ENCODE measurements at places on chromosomes 6 and 20.

DNA sequence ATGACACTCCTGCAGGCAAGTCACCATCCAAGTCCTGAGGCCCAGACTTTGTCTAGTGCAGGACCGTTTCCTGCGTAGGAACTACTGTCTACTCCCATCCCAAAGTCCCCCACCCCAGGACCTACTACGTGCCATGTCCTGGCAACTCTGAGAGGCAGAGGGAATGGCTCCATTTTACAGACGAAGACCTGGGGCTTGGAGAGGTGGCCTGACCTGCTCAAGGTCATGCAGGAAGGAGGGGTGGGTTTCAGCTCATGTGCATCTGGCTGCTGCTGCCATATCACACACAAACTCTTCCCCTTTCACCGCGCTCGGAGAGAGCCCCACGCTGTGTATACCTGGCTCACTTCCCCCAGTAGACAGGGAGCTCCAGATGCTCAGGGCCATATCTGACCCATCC, 1.2 kb upstream of the NOL4L start:
- no peak for DNase-seq

DNA sequence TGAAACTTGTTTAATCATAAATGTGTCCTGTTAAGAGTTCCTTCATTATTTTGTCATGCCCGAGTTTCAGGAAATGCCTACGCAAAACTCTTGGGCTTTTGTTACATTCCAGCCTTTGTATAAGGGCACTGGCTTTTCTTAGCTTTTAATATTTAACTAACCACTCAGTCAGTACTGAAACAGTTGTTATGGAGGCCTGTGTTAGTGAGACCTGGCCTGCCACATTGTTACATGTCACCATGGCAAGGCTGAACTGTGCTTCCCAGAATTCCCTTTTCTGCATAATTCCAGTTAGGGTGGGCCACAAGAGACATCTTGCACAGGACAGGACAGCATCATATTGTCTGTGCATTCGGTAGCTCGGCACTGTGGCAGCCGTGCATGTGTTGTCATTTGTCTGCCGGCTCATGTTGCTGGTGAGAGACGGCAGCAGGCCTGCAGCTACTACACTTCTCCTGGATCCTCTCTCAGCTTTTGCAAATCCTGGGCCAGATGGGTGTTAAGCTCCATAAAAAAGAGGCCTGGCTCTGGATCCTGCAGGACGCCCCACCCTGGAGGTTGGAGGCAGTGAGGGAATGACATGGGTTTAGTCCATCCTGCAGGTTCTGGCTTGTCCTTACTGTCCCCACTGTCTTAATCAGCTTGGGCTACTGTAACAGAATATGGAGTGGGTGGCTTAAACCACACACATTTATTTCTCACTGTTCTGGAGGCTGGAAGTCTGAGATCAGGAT, 128.8 kb upstream of the DTNBP1 start:
- DNase-seq, result no peak

GRCh38 chr20:13348311-13349234, 127.5 kb downstream of the ISM1 start:
- DNase-seq, result no peak

DNA sequence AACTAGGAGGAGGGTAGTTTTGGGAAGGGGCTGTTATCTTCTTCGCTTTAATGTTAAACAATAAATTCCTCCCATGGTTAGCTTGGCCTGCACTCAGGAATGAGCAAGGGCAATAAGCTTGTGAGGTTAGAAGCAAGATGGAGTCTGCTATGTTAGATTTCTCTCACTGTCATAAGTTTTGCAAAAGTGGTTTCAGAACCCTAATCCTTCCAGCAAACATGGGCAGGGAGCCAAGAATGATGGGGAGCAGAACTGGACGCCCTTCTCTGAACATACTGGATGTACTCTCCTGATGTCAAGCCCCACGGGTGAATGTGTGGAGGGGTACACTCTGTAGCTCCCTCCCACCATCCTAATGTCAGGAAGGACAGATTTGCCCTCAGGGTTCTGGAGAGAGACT, 22.3 kb downstream of the C6orf163 start:
- no peak for DNase-seq

- no peak for DNase-seq
These were observed 152.1 kb downstream of the PLCB4 start for GRCh38 chr20:9220874-9221547.

DNA sequence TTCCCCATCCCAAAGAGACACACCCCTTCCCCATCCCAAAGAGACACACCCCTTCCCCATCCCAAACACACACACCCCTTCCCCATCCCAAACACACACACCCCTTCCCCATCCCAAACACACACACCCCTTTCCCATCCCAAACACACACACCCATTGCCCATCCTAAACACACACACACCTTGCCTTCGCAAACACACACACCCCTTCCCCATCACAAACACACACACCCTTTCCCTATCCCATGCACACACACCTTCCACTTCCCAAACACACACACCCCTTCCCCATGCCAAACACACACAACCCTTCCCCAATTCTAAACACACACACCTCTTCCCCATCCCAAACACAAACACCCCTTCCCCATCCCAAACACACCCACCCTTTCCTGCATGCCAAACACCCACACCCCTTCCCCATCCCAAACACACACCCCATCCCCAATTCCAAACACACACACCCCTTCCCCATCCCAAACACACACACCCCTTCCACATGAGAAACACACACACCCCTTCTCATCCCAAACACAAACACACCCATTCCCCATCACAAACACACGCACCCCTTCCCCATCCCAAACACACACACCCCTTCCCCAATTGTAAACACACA, 315.3 kb downstream of the KIF16B start:
- no peak for DNase-seq

All from HAP-1 (cell line).